ENCODE measurements at places on chromosomes 11 and 22. TPM values are rescaled to one million over a fixed set of nuclear protein-coding genes. Genes with fewer than 3 reads are reported as not detected.

DEFB131B gene
- total RNA-seq: not detected

DNA sequence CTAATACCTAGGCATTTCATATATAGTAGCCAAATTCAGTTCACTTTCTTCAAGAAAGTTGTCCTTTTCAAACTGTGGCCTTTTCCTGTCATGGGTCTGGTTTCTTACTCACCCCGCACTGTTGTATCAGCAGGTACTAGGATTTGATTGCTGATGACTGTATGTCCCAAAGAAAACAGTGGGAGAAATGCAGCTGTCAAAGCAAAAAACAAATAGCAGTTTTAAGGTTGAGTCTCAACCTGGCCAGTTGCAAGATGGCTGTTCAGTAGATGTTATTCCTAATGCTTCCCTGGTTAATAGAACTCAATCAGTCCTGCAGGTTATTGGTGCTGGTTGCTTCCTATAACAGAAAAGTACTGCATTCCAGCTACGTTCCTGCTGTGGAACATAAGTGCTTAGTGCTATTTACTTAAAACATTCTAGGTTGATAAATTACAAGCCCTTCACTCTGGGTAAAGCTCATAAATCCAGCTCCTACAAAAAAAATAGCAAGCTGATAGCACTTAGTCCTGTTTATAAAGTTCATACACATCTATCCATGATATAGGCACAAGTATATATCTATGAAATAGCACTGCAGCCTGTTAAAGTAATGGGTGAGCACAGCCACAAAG lies 26.6 kb downstream of the NF2 start:
- DNase-seq: no peak

- no peak for DNase-seq
Observed at GRCh38 chr11:100874203-100874602, 187.1 kb downstream of the ARHGAP42 start.

- no peak for DNase-seq
Observed at GRCh38 chr11:73971175-73971719, 11.4 kb downstream of the UCP2 start.

DNA sequence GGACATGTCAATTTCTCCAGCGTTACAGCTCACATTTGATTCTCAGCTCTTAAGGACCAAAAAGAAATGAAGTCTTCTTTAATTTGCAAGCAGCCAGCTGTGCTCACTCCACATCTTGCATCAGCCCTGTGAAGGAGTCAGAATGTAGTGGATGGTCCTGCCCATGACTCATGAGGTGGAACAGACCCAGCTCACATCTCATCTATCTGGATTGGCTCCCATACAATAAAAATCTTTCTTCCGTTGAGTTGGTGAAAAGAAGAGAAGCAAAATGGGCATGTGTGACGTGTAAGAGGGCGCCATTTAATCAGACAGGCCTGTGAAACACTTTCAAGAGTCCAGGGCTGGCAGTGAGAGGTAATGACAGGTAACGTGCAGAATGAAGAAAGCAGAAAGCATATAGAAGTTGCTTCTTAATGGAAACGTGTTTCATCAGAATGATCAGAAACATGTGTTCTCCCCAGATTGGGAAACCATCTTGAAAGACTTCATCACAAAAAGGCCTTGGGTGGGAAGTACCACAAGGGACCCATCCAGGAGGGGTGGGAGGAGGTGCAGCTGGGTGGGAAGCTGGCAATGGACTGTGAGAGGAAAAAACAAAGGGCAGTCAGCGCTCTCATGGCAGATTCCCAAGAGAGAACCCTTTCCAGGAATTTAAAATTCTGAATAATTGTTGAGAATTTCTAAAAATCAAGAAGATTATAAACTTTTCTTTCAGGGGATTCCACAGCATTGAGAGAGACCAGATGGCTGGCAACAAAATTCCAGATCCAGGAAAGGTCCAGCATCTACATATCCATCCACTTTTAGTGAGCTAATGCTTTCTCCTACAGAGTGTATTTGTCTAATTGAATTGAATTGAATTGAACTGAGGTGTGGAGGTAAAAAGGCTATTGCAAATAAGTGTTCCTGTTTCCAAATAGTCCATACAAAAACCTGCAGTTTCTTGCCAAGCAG lies 57.0 kb downstream of the ETS1 start:
- no peak for DNase-seq

DNA sequence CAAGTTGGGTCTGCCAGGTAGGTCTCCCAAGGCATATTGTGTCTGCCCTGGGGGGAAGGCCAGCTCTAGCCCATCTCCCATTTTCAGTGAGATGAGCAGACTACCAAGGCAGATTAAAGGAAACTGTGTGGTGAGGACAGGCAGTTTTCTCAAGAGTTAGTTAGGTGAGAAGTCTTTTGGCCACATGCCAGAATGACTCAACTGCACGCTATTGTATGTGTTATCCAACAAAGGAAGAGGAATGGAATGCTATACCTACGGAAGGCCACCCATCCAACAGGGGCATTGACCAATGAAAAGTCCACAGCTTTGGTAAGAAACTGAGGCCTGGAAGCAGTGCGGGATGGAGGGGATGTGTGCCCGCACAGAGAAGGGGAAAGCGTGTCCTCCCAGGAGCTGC lies 941.7 kb downstream of the NTM start:
- DNase-seq: no peak

- DNase-seq: no peak
Observed at GRCh38 chr22:24510637-24511625, 15.8 kb downstream of the UPB1 start.

DNA sequence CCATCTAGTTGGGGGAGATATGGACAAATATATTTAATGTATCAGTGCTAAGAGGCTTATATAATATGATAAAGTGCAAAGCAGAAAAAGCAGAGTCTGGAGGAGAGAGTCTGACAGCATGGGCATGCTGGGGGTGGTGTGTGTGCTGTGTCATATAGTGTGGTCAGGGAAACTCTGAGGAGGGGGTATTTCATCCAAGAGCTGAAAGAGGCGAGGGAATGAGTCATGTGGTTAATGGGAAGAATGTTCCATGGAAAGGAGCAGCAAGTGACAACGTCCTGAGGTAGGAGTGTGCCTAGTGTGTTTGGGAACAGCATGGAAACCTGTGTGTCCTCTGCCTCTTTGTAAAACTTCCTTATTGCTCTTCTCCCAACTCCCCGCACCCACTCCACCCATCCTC lies 38.0 kb downstream of the EIF3F start:
- no peak for DNase-seq

- DNase-seq: no peak
Observed at GRCh38 chr11:93279851-93280347, 50.6 kb upstream of the DEUP1 start.

DNA sequence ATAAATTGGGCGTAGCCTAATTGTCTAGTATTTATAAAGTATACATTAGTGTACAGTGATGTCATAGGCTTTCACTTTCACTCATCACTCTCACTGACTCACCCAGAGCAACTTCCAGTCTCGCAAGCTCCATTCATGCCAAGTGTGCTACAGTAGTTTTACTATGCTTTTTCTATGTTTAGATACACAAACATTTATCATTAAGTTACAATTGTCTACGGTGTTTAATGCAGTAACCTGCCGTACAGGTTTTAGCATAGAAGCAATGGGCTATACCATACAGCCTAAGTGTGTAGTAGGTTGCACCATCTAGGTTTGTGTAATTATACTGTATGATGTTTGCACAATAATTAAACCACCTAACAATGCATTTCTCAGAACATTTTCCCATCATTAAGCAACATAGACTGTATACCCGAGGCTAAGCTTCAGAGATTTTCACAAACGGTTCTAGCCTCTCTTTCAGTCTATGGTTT lies 17.5 kb downstream of the OR9G1 start:
- no peak for DNase-seq
